Vagina (tissue), 2 donors: ENCODE measurements at places on chromosomes 13 and 19. TPM values are rescaled to one million over a fixed set of nuclear protein-coding genes. Genes with fewer than 3 reads are reported as not detected.

The GPX4 gene
- total RNA-seq: 524 TPM

The SUPT20H gene
- total RNA-seq: 34.1 TPM

The TUBA3C gene
- not detected for total RNA-seq

The ALOX5AP gene
- total RNA-seq: 33.6 TPM

The VPS36 gene
- 57.2 TPM for total RNA-seq
